ENCODE measurements at places on chromosomes 16 and 17.

- no peak for DNase-seq
Measured at GRCh38 chr16:56324406-56324805, 100.9 kb downstream of the AMFR start.

DNA sequence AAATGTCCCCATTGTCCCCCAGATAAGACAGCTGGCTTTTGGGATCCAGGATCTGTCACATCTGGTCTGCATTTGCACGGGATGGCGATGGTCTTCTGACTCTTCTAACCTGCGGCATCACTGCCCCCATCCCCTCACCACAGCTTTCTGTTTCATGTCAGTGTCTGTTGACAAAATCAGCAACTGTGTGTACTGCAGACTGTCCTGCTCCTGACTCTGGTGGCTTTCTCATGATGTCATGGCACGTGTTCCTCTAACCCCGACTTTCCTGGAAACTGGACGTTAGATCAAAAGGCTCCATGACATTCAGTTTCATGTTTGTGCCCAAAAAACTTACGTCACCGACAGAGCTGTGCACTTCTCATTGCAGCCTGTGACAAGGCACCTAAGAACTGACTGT, 30.1 kb upstream of the CPNE2 start:
- DNase-seq = no peak

DNA sequence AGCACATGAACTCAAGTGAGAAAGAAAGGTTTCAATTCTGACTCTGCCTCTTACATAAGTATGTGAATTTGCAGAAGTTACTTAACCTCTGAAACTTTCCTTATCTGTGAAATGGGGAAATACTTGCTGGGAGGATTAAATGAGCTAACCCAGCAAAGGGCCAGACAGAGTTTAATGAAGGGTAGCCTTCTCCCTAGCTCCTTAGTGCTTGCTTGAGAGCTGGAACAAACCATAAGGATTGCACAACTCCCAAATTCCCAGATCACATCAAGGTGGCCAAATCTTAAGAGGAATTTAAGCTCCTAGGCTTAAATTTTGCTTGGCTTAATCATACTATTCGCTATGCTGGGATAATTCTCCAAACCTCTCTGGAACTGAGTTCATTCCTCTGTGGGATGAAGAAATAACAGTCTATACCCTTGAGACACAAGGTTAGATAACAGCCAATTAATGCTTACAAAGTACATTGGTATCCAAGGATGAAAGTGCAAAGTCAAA, 11.8 kb upstream of the WSB1 start:
- DNase-seq = no peak

DNA sequence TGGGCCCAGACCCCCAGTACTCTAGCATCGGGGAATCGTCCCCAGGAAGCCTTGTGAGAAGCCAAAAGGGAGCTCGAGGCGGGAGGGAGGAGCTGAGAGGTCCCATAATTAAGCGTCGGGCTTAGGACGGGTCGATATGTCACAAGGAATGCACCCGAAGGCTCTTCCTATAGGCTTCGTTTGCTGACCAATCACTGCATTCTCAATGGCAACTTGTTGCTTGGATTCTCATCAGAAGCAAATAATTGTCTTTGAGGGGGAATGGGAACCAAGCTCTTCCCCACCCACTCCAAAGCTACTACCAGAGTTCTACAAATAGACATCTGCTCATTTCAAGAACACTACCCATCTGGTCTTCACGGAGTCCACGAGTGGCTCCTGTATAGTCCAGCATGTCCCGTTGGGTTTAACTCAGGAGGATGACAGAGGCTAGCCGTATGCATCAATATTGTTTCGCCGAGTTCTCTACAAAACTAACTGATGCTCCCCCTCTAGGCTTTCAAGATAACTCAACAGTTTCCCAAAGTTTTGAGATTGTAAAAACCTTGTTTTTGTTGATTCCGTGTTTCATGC, 628 bp upstream of the BLMH start:
- peak; percentile 65 for DNase-seq

GRCh38 chr16:75244844-75245758, 6.3 kb downstream of the BCAR1 start:
- DNase-seq = peak; percentile 63

DNA sequence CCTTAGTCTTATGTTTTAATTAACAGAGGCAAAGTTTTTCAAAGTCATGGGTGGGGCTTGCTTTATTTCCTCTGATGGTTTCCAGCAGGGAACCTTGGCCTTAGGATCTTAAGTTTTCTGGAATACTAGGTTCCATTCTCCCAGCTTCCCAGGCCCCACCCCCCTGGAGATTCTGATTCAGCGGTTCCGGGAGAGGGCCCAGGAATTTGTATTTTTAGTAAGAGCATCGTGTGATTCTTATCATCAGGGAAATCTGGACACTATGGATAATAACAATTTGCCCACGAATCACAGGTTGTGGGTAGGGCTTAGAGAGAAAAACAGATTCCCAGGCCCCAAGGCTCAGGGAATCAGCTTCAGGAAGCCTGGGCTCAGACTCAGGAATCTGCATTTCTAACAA, 263.6 kb downstream of the NTN1 start:
- DNase-seq = no peak

DNA sequence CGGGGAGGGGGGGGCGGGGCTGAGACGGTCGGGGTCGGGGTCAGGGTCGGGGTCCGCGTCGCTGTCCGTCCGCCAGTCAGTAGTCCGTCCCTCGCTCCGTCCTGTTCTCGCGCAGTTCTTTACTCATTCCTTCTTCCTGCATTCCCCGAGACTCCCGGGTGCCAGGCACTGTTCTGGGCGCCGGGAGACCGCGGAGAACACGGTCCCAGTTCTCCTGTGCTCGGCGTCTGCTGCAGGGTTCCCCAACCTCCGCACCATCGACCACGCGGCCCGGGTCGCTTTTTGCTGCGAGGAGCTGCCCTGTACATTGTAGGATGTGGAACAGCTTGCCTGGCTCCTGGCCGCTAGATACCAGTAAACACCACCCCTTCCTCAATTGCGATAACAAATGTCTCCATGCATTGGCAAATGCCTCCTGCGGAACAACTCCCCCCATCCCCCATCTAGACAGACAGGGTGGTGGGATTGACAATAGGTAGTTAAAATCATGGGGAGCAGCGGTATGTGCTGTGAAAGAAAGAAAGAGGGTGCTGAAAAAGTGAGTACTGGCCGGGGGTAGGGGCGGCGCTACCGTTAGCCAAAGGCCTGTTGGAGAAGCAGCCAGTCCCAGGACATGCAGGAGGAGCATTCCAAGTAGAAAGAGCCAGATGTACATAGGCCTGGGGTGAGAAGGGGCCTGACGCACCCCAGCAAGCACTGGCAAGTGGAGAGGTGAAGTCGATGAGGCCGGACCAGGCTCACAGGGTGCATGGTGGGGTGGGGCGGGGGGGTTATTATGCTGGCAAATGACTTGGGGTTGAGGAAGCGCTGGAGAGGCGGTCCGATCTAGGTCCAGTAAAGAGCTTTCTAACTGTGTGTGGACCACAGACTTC, 631 bp downstream of the TRAF7 start:
- DNase-seq = peak; percentile 9

GRCh38 chr16:73670836-73671820, 623.2 kb upstream of the ZFHX3 start:
- no peak for DNase-seq

DNA sequence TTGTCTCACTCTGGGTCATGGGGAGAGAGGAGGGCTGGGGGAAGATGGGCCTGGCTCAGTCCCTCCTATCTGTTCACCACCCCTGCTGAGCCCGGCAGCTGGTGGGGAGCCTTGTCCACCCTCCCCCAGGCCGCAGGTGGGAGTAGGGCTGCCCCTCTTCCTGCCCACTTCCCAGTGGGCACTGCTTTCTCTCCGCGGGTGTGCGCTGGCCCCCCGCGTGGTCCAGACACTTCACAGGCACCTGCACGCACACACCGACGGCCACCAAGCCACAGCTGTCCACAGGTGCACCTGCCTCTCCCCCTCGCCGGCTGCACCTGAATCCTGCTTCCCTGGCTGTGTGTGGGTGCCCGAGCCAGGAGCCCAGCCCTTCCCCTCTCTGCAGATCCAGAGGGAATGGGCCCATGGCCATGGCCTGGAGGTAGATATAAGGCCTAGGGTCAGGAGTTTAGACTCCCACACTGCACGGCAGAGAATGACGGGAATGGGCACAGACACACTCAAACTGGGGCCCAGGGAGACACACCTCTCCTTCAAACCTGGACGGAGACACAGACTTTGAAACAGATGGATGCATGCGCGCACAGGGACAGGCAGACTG, 2.0 kb downstream of the NHERF2 start:
- no peak for DNase-seq

DNA sequence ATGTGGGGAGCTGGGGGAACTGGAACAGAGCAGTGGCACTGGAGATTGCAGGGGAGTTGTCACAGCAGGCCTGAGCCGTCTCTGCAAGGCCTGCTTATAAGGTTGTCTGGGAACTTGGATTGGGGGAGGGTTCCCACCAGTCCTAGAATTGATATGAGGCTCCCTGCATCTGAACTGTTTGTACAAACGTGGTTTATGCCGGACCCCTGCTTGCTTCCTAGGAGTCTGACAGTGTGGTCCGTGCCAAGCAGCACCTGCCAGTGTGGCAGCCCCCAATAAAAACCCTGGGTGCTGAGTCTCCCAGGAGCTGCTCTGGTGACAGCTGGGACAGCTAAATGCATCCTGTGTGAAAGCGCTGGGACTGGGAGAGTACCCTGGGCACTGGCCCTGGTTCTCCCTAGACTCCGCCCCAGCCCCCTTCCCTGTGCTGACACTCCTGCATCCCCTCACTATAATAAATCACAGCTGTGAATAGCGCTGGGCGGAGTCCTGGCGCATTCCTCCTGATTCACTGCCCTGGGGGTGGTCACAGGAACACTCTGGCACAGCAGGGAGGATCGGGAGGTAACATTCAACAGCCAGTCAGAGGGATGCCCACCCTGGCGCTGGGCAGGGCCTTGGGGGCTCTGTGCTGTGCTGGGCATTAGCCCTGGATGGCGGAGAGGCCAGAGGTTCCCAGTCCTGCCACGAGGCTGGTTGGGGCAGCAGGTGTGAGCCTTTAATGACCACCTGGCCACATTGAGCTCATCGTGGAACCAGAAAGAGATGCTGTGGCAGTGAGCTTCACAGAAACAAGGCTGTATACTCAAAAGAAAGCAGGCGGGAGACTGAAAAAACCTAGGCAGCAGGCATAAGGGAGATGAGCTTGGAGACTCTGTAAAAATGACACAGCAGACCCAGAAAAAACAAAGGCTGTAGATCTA, 45.6 kb downstream of the RMI2 start:
- DNase-seq = no peak

GRCh38 chr16:52553322-52553721, 6.4 kb upstream of the TOX3 start:
- no peak for DNase-seq

DNA sequence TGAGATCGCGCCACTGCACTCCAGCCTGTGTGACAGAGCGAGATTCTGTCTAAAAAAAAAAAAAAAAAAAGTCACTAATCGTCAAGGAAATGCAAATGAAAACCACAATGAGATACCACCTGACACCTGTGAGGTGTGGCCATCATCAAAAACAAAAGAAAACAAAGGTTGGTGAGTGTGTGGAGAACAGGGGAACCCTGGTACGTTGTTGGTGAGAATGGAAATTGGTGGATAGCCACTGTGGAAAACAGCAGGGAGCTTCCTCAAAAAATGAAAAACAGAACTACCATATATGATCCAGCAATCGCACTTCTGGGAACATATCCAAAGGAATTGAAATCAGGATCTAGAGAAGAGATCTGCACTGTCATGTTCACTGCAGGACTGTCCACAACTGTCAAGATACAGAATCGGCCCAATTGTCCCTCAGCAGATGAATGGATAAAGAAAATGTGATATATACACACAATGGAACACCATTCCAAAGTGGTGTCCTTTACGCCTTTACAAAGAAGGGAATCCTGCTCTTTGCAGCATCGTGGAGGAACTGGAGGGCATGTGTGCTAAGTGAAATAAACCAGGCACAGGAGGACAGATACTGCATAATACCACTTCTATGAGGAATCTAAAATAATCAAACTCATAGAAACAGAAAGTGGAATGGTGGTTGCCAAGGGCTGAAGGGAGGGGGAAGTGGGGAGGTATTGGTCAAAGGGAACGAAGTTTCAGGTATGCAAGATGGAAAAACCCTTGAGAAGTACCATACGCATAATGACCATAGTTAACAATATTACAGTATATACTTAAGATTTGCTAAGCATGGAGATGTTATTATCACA, 63.5 kb upstream of the PLCG2 start:
- DNase-seq = no peak

DNA sequence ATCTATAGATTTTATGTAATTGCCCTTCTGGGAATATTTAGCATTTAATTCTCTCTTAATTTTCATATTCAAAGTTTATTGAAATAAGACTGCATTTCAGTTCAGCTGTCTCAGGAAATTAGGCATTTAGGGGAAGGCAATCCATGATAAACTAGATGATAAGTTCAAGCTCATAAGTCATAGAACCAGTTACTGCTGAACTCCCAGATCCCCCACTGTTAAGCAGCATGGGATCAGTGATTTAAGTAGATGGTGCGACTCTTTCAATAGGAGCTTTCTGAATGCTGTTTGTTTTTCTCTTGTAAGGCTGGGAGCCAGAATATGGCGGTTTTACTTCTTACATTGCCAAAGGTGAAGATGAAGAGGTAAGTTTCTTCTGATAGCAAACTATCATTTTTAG, 23.8 kb downstream of the OGFOD1 start:
- no peak for DNase-seq

DNA sequence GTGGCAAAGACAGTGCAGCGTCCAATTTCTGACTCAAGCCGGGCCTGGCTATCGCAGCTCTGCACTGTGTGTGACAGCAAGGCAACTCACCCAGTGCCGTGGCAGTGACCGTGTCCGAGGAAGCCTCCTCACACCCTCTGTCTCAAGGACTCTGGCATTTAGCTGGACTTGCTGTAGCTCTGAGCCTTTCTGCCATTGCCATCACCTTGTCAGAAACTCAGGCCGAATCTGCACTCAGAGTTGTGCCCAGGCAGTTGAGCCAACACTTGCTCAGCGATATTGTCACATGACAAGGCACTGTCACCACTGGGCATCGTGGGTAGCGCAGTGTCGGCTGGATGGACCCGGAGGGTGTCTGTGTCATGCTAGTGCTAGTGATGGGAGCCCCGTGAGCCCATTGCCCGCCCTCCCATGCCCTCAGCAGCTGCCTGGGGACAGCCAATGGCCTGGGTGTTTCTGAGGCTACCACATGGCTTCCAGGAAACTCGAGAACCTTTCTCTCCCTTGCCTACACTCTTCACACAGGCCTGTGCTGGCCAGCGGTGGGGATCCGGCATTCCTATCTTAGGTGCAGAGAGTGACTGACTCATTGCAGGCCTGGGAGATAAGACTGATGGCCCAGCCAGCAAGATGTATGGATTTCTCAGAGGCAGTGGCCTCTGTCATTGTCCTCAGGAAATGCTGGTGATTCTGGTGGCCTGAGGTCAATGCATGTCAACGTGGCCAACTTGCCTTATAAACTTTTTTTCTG, 22.1 kb upstream of the STH start:
- DNase-seq = no peak

DNA sequence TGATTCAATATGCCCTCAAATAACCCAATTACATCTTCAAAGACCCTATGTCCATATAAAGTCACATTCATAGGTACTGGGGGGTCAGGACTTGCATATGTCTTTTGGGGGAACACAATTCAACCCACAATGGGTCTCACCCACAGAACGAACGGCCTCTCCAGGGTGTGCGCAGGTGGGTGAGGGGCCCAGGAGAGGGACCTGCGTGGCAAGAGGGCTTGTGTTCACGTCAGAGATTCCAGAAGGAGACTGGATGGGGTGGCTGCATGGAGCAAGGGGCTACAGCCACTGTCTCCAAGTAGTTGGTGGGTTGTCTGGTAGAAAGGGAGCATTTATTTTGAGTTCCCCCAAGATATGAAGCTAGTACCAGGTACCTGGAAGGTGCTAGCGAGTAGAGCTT, 212.2 kb downstream of the SEC14L1 start:
- no peak for DNase-seq
